ENCODE measurements at places on chromosomes 6 and 20.

GRCh38 chr6:128807577-128807976 lies 75.4 kb upstream of the LAMA2 start:
- DNase-seq: peak; percentile 60

- peak; percentile 56 for DNase-seq
Observed at GRCh38 chr6:148470156-148470555, 127.5 kb downstream of the SASH1 start.

- DNase-seq: no peak
Observed at GRCh38 chr6:18166312-18167036, 11.3 kb downstream of the KDM1B start.

GRCh38 chr6:14038467-14039437 lies 78.8 kb upstream of the CD83 start:
- peak; percentile 86 for DNase-seq

- no peak for DNase-seq
Observed at GRCh38 chr6:107668743-107669474, 155.2 kb downstream of the SCML4 start.

GRCh38 chr6:11815231-11815630 lies 36.6 kb upstream of the ADTRP start:
- DNase-seq: no peak

GRCh38 chr6:170553534-170554012 lies 466 bp upstream of the PSMB1 start:
- no peak for DNase-seq
